Retina (tissue), 1 donor: ENCODE measurements at places on chromosomes 1 and 21.

DNA sequence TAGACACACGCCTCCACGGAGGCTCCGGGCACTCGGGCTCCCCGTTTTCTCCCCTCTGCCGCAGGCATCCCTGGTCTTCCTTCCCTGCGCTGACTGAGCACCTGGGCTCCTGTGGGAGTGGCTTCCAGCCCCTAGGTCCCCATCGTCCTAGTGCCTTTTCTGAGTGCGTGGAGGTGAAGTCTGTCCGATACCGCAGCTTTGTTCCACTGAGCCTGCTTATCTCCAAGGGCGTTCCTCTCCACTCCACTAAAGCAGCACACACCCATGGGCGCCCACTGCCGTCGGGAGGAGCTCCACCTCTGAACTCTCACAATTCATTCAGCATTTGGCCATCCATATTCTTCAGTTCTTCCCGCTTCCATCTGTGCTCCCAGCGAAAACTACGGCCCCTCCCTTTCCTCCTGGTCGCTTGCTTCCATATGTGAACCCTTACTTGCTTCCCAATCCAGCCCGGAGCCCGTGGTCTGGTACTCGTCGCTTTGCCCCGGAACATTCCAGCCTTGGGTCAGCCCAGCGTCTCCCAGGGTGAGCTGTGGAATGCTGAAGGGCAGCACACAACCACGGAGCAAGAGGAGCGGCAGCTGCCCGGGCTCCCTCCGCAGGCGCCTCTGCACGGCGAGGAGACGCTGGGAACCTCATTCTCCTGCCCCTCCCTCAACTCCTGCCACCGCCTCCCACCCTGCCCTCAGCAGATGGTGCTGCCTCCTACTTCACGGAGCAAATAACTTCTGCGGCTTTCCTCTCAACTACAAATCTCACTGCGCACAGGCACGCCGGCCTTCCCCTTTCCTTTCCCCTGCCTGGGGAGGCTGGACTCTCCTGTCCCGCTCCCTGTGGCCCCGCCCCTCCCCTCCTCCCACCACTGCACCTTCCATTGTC lies 27.5 kb downstream of the ATP8B2 start:
- DNase-seq = peak; percentile 75

DNA sequence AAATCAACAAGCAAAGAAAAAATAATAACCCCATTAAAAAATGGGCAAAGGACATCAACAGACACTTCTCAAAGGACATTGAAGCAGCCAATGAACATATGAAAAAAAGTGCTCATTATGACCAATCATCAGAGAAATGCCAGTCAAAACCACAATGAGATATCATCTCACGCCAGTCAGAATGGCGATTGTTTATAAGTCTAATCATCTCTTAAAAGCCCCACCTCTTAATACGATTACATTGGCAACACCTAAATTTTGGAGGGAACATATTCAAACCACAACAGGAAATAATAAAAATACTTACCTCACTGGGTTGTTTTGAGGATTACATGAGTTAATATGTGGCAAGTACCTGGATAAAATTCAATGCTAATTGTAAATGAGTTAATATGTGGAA lies 57.1 kb upstream of the PLPPR4 start:
- no peak for DNase-seq

- no peak for DNase-seq
Measured at GRCh38 chr1:65457868-65458267, 37.4 kb downstream of the LEPR start.

DNA sequence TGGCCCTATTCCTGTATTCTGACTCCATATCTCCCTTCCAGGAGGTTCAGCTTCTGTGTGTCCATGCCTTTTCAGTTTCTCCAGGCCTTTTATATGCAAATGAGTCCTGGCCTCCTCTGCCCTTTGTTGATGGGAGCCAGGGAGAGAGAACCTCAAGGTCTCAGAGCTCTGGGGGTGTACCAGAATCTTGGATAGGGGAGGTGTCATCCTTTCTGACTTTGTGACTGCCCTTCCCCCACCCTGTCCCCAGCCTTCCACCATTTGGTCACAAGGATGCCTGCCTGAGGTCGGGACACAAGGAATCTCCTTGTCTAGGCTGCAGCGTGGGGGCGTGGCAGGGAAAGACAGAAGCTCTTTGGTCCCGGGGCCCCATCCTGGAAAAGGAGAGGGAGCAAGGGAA lies 18.6 kb downstream of the LURAP1 start:
- peak; percentile 55 for DNase-seq

DNA sequence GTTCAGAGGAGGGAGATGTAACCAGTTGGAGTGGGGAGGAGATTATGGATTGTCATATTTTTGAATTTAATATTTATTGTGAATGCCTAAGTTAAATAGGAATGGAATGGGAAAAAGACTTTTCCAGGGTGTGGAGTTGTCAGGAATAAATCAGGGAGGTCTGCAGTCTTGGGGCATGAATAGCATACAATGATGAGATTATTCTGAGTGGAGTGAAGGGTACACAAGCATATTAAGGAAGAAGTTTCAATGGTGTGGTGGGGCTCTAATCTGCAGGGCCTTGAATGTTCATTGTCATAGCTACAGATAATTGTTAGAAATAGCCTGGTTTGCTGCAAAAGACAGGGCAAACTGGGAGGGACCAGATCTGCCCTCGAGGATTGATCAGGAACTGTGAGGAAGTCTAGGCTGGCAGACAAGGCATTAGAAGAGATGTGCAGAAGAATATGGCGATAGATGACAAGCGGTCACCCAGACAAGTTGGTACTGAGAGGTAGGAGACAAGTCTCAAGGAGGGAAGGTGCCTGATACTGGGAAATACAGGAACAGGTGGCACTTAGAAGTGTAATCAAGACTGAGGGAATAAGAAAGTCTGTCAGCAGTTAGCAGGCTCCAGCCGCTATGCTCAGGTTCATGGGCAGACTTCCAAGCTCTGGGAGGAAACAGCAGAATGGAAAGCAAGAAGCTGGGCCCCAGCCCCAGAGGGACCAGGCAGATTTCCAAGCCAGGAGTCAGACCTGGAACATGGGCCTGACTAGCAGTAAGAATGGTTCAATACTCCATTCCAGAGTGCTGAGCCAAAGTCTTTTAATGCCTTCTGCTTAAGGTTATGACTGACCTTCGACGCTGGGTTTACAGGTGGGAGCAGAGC lies 20.9 kb upstream of the RGL1 start:
- no peak for DNase-seq

GRCh38 chr1:152824964-152825363 lies 2.3 kb upstream of the LCE1A start:
- no peak for DNase-seq

DNA sequence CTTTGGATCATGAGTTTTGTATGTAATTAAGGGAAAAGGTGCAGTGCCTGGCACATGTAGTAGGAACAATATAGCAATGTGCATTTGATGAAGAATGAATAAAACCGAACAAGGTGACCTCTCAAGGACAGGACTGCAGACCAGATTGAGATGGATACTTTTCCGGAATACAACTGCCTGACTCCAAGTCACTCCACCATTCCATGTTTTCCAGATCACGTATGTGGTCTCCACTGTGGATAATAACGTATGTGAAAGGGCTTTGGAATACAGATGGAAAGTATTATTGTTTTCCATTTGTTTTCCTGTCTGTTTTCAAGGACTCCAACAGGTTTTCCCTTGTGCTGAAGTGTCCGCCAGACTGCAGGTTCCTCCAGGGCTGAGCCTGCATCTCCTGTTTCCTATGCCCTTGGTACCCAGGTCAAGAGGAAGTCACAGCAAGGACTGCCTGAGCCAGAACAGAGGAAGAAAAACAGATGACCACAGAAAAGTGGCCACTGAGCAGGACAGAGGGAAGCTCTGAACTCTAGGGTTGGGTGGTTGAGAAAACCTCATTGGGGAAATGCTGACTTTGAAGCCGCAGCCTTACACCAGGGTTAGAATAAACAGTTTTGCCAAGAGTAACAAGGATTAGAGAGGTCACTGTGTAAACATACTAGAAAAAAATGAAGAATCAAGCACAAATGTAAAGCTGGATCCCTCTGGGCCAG lies 4.0 kb downstream of the CFAP45 start:
- DNase-seq = no peak

DNA sequence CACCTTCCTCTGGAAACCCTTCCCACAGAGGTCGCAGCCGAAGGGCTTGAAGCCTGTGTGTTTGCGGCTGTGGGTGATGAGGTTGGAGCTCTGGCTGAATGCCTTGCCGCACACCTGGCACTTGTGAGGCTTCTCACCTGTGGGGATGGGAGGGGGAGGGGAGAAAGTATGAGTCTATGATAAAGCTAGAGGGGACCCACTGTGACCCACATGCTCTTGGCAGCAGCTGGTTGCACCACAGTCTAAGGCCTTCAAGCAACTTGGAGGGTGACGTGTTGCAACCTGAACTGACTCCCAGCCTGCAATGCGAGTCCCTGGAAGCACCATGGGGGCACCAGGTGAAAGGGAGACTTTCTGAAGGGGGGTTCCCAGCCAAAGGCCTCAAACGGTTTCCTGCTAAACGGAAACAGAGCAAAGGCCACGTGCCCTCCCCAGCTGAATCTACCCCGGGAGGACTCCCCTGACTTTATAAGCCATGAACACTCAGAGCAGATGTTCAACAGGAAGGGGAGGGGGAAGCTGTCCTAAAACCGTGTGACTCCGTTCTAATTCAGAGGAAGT lies 10.6 kb downstream of the GFI1 start:
- no peak for DNase-seq

GRCh38 chr1:218284377-218284916 lies 646 bp upstream of the RRP15 start:
- no peak for DNase-seq

GRCh38 chr1:207316141-207316540 lies 5.3 kb upstream of the CD55 start:
- DNase-seq = no peak

- DNase-seq = peak; percentile 39
Measured at GRCh38 chr1:199512037-199512710, 515.3 kb upstream of the NR5A2 start.

GRCh38 chr1:209168204-209168603 lies 415.3 kb upstream of the CAMK1G start:
- DNase-seq = no peak

GRCh38 chr1:157194731-157195520 lies 56.7 kb upstream of the ETV3 start:
- DNase-seq = peak; percentile 60

- DNase-seq = no peak
Measured at GRCh38 chr1:99852648-99853047, 2.5 kb downstream of the AGL start.
